ENCODE measurements at places on chromosomes 1 and 21.
A peak's percentile ranks its signal among the peaks of the same experiment; 100 is the strongest.

- DNase-seq, result no peak
Measured at GRCh38 chr1:6006882-6007281, 14.7 kb upstream of the NPHP4 start.

DNA sequence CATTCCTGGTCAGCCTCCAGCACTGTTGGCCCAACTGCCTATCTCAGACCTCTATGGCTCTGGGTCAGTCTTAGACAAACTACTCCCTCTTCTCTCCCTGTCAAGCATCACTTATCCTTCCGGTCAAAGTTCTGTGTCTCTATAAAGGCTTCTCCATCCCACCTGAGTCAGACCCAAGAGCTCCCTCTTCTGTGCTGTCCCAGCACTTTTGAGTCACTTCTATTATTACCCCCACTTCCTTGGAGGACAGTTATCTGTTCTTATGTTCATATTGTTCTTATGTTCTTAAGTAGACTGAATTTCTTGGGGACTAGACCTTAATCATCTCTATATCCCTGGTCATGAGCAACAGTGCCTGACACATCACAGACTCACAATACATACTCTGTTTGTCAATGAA lies 29.2 kb upstream of the IL10 start:
- DNase-seq, result no peak

DNA sequence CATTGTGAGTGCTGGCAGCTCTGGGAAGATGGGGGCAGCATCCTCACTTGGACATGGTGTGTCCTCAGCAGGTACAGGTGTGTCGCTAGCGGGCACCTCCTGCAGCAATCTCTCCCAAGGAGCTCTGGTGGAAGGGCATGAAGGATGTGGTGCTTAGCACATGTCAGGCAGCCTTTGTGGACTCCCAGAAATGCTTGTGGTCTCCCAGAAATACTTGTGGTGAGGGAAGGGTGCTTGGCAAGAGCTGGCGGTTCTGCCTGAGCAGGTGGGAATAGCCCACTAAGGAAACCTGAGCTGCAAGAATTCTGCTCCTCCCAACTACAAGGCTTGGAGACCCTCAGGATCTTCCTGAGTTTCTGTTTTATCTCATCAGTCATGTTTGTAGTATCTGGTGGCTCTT lies 371.6 kb downstream of the PRDM2 start:
- no peak for DNase-seq

DNA sequence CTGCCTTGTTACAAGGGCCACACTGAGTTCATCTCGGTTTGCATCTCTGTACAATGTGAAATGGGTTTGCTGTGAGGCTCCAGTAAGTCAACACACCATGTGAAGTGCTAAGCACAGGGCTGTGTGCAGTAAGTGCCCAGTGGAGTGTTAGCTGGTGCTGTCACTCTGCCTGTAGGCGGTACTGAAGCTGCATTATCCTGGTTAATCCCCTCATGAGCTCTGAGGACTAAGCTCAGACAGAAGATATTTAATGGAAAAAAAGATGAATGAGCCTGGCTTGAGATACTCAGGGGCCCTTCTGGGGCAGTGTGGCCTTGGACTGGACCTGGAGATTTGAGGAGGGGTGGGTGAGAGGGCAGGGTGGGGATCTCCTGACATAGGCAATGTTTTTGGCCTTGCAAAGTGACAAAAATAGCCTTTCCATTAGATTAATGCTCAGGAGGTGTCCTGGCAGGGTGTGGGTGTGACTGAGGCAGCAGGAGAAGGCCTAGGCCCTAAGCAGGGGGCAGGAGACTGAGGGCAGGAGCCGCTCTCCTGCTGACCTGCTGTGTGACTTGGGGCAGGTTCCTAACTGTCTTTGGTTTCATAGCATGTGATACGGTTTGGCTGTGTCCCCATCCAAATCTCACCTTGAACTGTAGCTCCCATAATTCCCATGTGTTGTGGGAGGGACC lies 570.5 kb downstream of the PTPRU start:
- no peak for DNase-seq

DNA sequence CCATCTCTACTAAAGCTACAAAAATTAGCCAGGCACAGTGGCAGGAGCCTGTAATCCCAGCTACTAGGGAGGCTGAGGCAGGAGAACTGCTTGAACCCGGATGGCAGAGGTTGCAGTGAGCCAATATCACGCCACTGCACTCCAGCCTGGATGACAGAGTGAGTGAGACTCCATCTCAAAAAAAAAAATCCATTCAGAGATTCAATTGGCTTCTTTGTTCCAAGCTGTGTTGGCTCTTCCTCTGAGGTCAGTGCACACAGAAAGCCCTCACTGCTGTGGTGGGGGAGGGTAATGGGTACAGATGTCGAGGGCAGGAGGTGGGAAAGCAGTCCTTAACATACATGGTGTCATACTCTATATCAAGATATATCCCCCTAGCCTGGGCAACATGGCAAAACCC lies 14.7 kb downstream of the TIE1 start:
- no peak for DNase-seq

- DNase-seq, result peak; percentile 52
Measured at GRCh38 chr1:43499898-43500297, 30.8 kb upstream of the PTPRF start.

DNA sequence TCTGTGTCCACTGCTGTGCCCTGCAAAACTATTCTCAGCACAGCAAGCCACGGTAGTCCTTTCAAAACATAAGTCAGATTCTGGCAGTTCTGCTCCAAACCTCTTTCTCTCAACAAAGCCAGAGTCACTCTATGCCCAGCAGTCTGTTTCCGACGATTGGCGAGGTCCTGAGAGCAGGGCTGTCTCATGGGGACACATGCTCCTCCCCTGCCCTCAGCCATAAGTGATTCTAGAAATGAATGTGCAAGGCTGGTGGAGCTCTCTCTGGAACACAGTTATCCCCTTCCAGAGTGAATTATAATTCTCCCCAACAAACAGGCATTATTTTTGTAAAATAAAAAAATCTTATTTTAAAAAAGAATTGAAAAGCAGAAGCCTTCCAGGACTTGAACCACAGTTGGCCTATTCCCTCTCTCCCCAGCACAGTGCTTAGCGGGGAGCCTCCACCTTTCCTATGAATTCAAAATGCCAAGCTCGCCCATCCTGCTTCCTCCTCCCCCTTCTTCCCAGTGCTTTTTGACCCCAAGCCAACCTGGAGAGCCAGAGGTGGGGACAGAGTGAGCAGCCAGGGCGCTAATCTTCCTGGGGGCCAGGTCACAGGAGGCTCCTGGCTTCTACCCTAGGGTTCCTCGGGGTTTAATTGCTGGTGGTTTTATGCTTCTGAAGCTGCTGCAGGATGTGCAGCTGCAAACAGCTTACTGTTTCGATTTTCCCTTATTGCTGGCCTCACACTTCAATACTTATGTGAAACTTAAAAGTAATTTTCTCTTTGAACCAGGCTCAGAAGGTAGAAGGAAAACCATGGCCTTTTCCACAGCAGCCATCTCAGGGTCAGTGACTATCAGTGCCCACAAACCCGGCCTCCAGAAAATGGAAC lies 41.1 kb downstream of the KCNJ6 start:
- peak; percentile 31 for DNase-seq

DNA sequence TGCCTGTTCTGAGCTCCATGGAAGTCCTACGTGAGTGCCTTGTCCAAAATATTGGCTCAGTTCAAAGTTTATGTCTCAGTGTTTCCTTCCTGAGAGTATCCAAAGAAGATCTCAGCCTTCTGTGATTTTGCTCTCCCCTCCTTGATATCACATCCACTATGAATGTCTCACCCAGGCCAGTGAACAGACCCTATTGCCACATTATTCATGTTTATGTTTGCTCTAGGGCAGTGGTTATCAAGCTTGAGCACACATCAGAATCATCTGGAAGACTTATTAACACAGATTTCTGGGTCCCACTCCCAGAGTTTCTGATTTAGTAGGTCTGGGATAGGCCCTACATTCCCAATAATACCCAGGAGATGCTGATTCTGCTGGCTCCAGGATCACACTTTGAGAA lies 145.0 kb upstream of the FGGY start:
- no peak for DNase-seq

GRCh38 chr1:208557046-208557722 lies 313.0 kb upstream of the PLXNA2 start:
- no peak for DNase-seq

DNA sequence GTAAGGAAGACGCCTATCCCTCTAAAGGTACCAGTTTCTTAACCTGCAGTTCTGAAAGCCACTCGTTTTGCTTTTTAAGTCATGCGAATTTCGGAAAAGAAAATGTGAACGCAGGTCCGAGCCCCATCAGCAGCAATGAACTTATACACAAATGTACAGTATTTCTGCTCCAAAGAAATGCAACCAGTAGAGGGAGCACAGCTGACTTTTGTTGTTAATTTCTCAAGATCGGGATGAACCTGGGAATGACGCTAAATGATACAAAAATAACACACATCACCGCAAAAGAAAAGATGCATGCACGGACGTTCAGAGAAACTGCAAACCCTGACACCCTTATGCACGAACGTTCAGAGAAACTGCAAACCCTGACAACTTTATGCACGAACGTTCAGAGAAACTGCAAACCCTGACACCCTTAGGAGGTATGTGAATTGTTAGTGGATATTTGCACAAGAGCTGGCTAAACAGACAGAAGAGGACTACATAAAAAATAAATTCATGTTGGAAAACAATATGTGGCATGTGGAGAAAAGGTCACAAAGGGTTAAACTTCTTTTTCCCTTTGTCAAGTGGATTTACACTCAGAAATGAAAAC lies 3.5 kb upstream of the TIAM1 start:
- no peak for DNase-seq

DNA sequence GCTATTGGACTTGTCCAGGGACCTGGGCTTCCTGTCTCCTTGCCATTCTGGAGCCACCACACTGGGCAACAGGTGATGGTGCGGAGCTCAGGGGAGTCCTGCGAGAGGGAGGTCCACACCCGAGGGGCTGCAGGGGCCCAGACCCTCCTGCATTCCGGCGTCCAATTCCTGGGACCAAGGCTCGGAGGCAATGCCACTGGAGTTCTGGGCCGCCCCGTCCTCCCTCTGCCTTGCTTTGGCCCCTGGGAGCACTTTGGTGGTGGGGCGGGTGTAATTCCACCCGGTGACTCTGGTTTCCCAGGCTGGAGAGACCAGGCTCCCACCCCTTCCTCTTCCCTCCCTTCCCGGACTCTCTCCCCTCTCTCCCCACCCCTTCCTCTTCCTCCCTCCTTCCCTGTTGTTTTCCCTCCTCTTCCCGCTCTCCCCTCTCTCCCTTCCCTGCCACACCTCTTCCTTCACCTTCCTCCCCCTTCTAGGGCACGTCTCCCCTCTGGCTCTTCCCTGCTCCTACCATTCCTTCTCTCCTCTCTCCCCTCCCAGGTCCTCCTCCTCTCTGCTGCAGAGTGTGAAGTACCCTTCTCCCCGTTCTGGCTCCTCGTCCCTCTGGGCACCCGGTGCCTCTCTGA lies 2.0 kb downstream of the PRKCZ start:
- no peak for DNase-seq

DNA sequence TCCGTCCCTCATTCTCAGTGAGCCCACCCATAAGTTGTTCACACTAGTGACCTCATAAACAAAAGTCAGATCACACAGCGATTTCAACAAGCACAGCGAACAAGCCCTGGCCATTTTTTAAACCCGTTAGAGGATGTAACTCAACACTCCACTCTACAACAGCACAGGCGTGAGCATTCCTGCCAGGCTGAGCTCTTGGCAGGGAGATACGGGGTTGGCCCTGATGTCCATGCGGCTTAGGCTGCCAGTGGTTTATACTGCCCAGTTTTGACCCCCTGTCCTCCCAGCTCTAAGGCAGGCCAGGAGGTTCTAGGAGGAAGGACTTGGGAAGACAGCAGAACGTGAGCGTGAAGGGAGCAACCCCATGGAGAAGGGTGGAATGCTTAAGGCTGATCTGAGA lies 35.0 kb downstream of the PARP1 start:
- no peak for DNase-seq

GRCh38 chr1:223248770-223249140 lies 105.7 kb upstream of the TLR5 start:
- no peak for DNase-seq

DNA sequence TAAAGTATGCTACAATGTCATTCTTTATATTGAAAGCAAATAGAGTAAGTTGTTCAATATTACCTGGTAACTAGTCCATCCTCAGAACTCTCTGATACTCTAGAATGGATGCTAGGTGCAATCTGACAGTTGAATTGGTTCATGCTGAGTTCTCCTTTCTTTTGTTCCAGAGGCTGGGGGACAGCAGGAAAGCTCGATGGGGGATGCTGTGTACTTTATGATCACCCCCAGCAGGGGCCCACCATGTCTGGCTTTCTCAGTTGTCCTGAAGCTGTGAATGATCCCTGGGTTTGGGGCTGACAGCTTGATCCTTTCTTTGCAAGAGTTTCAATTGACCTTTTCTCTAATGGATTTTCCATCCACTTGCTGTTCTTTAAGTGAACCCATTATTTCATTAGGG lies 22.5 kb downstream of the FMN2 start:
- DNase-seq, result no peak

- DNase-seq, result no peak
Measured at GRCh38 chr1:24276791-24277190, 42.4 kb upstream of the GRHL3 start.

- no peak for DNase-seq
Measured at GRCh38 chr1:93666613-93667384, 14.8 kb downstream of the BCAR3 start.

DNA sequence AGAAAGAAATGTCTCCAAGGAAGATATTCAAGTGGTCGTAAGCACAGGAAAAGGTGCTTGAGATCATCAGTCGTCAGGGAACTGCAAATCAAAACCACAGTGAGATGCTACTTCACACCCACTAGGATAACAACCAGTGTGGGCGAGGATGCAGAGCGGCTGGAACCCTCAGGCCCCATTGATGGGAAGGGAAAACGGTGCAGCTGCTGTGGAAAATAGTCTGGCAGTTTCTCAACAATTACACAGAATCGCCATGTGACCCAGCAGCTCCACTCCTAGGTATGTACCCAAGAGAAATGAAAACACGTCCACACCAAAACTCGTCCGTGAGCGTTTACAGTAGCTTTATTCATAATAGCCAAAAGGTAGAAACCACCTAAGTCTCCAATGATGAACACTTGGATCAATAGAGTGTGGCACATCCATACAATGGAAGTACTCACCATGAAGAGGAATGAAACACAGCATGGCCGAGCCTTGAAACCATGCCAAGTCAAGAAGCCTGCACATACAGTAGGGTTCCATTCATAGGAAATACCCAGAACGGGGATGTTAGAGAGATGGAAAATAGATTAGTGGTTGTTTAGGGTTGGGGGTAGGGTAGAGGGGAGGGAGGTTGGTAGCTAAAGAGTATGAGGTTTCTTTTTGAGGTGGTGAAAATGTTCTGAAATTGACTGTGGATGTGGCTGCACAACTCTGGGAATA lies 6.1 kb downstream of the DFFB start:
- no peak for DNase-seq

- no peak for DNase-seq
Measured at GRCh38 chr1:235297579-235297978, 30.4 kb downstream of the ARID4B start.
